Cardiac ventricle fibroblast (primary cell): ENCODE measurements at places on chromosomes 6 and 20. TPM values are rescaled to one million over a fixed set of nuclear protein-coding genes. Genes with fewer than 3 reads are reported as not detected.

CRISP2 gene
- not detected in 2 replicates for total RNA-seq

PRPH2 gene
- total RNA-seq = 0.12 and 0.24 TPM in 2 replicates

LRRC73 gene
- total RNA-seq = 0.15 and 0.44 TPM in 2 replicates

MLN gene
- total RNA-seq = not detected in 2 replicates

TAP1 gene
- total RNA-seq = 19.2 and 19.4 TPM in 2 replicates
